ENCODE measurements at places on chromosomes 11 and 22.

DNA sequence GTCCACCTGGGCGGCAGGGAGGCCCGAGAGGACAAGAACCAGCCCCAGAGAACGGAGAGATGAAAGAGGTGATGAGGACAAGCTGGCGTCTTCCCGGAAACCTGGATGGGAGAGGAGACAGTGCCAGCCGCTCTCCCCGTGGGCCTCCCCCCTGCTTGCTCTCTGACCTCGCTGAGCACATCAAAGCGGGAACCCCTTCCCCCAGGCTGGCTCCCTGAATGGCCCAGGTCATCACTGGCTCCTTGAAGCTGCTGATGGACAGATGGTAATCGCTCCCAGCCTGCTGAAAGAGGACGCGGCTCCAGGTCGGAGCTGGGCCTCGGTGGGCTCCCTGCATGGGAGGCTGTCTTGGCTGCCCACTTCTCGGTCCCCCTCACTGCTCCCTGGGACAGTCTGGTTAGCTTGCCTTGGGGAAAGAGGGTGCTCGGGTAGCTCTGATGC is 18.4 kb downstream of the RPUSD4 start:
- no peak for DNase-seq

GRCh38 chr11:114291842-114292680 is 4.1 kb upstream of the NNMT start:
- DNase-seq, result no peak

- no peak for DNase-seq
These were observed 1243.0 kb upstream of the RAG2 start for GRCh38 chr11:37841016-37841415.

DNA sequence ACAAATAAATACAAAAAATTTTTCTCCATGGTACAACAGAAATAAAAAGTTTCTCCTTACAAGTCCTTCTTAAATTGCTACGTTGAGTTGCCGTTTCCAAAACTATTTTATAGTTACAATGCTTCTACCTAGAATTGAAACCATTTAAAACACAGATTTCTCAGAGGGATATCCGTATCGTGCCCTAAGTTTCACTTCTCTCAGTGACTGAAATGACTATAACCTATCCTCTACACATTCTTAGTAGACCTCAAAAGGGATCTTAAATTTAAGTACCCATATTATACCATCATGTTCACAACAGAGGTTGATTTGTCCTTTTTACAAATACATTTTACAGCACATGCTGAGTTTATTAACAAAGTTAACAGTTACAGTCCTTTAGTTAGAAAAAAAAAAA is 44.1 kb downstream of the USP28 start:
- DNase-seq, result no peak

- DNase-seq, result peak; percentile 78
These were observed 13.2 kb downstream of the HSD17B12 start for GRCh38 chr11:43693731-43694130.

DNA sequence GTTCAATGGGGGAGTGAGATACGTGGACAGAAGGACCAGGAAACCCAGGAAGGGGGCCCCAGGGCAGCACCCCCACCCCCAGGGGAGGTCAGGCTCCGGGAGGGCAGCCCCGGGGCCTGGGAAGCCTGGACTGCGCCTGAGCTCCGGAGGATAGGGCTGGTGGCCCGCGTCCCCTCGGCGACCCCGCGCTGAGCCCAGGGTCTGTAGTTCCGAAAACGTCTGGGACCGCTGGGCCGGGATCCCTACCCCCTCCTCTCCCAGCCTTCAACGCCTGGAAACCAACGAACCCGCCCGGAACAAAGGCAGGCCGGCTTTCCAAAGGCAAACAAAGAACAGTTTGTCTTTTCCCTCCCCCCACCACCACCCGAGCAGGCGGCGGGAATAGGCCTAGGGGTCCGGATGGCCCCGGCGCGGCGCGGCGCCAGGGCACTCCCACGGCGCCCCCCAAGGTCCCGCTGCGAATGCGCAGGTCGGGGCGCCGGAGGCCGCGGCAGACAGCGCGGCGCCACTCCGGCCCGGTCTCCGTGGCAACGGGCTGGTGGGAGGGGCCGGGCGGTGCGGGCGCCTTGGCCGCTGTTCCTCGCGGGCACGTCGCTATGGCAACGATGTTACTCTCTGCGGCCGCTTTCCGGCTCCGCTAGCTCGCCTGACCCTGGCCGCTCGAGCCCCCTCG is 58.5 kb downstream of the IGLL1 start:
- peak; percentile 92 for DNase-seq
